KBM-7 (cell line): ENCODE measurements at places on chromosomes 7 and 10.

DNA sequence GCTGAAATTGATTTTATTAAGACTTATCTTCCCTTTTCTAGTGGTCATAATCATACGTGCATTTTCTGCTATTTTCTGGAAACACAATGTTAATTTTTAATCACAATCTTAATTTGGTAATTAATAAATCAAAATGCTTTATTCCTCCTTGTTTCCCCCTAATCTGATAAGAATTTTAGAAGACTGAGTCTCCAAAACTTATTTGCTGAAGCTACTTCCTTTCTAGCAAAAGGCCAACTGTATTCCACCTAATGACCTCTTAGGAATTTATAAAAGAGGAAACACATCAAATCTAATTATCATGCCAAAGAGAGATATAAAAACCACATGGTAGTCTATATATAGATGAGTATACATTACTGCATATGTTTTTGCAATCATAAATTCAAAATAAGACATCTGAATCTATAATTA, 140.6 kb downstream of the GNAI1 start:
- peak; percentile 7 for DNase-seq

GRCh38 chr7:18290223-18290622, 205.3 kb upstream of the HDAC9 start:
- peak; percentile 18 for DNase-seq

GRCh38 chr7:83850125-83850524, 201.2 kb upstream of the SEMA3E start:
- DNase-seq = no peak

GRCh38 chr10:38093816-38094157, 350 bp upstream of the ZNF37A start:
- DNase-seq = no peak

DNA sequence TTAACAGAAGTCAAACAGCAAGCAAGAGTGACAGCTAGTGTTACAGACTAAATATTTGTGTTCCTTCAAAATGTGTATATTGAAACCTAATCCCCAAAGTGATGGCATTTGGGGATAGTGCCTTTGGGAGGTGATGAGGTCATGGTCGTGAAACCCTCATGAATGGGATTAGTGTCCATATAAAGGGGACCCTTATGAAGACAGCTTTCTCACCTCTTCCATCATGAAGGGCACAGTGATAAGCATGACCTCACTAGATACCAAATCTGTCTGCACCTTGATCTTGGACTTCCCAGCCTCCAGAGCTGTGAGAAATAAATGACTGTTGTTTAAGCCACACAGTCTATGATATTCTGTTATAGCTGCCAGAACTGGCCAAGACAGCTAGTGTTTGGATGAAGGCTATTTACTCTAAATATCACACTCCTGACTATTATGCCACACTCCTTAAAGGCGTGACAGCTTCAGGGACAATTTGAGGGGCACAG, 235.7 kb upstream of the TMEM72 start:
- DNase-seq = no peak

- no peak for DNase-seq
Observed at GRCh38 chr7:91251877-91252276, 12.4 kb upstream of the FZD1 start.
